ENCODE measurements at places on chromosomes 16 and 17.

- DNase-seq: peak; percentile 47
Measured at GRCh38 chr17:57930239-57930638, 25.0 kb downstream of the CUEDC1 start.

DNA sequence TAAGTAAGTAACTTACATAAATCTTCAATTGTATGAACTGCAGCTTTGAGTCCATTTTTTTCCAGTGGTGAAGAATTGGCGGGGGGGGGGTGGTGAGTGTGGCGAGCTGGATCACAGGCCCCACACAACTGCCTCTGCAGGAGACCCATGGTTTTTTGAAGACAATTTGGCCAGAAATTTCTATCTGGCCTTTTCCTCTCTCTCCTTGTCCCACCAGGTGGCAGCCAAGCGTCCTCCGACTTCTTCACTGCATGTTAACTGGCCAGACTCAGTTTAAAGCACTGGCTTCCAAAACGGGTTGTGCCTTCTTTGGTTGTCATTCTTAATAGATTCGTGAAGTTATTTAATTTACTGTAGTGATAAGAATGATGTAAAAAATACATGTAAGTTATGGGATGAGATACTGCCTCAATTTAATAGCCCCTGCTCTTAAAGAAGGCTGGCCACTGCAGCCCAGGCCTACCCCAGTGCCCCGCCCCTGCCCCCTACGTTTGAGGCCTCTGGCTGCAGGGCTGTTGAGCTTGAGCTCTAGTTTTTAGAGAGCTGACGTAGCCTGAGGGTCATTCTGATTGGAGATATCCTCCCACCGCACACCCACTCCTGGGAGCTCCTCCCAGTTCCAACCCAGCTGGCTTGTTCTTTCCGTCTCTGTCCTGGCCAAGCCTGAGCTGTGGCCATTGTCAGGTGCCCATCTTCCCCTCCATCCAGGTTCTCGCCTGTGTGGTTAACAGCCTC, 36.4 kb downstream of the AKAP1 start:
- DNase-seq: peak; percentile 74

- no peak for DNase-seq
Measured at GRCh38 chr16:54288835-54289241, 2.3 kb upstream of the IRX3 start.

- DNase-seq: peak; percentile 53
Measured at GRCh38 chr17:81401723-81402529, 6.7 kb downstream of the BAHCC1 start.

- DNase-seq: no peak
Measured at GRCh38 chr16:9040800-9041412, 50.5 kb upstream of the HAPSTR1 start.

GRCh38 chr17:37831492-37831891, 86.6 kb upstream of the HNF1B start:
- DNase-seq: no peak

DNA sequence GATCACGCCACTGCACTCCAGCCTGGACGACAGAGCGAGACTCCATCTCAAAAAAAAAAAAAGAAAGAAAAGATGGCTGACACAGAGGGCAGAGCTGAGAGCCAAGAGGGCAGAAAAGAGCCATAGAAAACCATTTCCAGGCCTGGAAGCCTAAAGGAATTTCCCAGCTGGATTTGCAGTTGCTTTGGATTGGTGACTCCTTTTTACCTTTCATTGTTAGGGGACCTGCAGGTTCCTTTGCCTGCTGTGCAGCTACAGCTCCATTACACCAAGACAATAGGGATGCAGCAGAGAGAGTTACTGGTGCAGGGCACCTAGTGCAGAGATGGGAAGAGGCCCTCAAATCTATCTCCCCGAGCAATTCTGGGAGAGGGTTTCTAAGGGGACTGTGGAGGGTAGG, 18.4 kb downstream of the ZNF668 start:
- DNase-seq: no peak

GRCh38 chr17:44170499-44171201, at the start of gene ASB16:
ASB16 (plus strand) TSS chr17:44170704; CDS start chr17:44170790, 86 bp downstream.
- peak; percentile 58 for DNase-seq

DNA sequence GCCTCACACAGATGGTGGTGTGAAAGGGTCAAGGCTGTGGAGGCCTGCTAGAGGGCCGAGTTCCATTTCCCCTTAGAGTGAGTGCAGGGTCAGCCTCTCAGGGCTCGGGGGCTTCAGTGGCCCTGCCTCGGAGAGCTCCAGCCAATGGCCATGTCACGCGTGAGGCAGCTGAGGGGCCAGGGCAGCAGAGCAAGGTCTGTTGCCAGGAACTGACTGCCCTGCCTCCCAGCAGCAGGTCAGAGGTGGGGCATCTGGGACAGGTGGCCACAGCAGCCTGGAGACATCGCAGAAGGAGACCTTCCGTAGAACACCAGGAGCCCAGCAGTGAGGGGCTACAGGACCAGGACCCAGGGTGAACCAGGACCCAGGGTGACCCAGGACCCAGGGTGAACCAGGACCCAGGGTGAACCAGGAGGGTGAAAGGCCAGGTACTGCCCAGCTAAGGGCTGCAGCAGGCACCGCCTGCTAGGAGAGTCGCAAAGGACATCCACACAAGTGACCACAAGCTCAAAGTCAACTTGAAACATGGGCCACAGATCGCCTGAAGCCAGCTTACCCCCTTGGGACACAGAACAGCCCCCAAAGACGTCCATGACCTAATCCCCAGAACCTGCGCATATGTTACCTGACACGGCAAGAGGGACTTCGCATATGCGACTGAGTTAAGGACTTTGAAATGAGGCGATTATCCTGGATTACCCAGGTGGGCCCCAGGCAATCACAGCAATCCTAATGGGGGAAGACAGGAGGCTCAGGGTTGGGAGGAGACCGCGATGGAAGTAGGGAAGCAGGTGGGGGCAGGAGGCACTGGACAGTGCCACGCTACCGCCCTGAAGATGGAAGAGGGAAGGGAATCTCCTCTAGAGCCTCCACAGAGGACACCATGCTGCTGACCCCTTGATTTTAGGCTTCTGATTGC, 4.8 kb upstream of the MEAK7 start:
- DNase-seq: peak; percentile 97

Data from NCI-H82 (cell line).